Peyer's patch (tissue), 4 donors: ENCODE measurements at places on chromosomes 12 and 14. TPM values are rescaled to one million over a fixed set of nuclear protein-coding genes. Genes with fewer than 3 reads are reported as not detected.

GRCh38 chr12:4909410-4909733 is 333 bp upstream of the KCNA1 start:
- no peak for DNase-seq
- no peaks in the 10 kb centered on the region for H3K4me1 ChIP-seq
- H3K4me3 ChIP-seq: peak overlapping the region; percentile 52
- H3K27ac ChIP-seq: no peak overlapping the region
- no peaks in the 10 kb centered on the region for H3K36me3 ChIP-seq

DNA sequence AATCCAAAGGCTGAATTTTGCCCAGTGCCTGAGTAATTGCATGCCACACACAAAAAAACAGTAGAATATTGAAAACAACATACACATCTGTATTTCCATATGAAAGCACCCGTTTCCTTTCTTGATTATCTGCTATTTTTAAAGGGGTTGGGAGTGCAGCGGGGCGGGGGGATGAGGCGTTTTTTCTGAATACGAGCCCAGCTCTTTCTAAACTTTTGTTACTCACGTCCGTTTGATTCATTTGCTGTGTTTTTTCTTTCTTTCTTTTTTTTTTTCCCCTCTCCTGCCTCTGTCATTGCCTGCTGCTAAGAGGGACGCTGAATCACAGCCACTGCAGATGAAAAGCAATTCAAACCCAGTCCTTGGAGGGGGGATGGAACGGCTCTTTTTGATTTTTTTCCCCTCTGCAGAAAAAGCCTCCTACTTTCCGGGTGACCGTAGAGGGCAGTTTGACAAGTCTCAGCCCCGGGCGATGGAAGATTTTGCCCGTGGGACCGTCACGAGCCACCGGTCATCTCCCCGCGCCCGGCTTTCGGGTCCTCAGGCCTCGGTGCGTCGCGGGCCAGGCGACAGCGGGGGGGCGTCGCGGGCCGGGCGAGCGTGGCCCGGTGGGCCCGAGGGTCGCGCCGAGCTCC is 572 bp upstream of the RASSF8 start:
- peak overlapping the region; percentile 68 for H3K27ac ChIP-seq
- peak overlapping the region; percentile 70 for H3K4me3 ChIP-seq
- H3K27me3 ChIP-seq: no peaks in the 10 kb centered on the region

The FAIM2 gene
- total RNA-seq: 2.4 TPM

- H3K36me3 ChIP-seq: no peaks in the 10 kb centered on the region
- no peak for DNase-seq
- H3K27me3 ChIP-seq: no peaks in the 10 kb centered on the region
- no peak overlapping the region for H3K27ac ChIP-seq
- no peaks in the 10 kb centered on the region for H3K4me1 ChIP-seq
- H3K4me3 ChIP-seq: no peak overlapping the region
These were observed 19.6 kb upstream of the GALNT8 start for GRCh38 chr12:4700621-4701026.

The MYH7 gene
- 0.40 TPM for total RNA-seq
